Upper lobe of left lung (tissue), 6 donors: ENCODE measurements at places on chromosomes 7 and 10. TPM values are rescaled to one million over a fixed set of nuclear protein-coding genes. Genes with fewer than 3 reads are reported as not detected.

The POU6F2 gene
- total RNA-seq, result 0.22 TPM

The SPRN gene
- not detected for total RNA-seq

The MMP21 gene
- total RNA-seq, result 2.2 TPM

DNA sequence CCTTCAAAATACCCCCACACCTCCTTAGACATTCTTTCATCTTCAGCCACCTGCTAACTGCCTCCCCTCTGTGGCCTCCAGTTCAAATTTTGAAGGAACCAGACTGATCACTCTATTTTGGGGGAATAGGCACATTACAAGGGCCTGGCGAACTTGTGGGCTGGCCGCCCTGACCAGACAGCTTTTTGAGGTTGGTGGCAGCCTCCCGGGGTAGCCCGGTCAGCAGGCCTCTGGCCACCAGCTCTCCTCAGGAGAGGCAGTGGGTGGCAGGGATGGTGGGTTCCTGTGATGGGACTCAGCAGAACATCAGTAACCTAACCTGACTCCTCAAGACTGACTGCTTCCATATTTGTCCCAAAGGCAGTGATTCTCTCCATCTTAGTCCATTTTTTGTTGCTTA is 17.4 kb upstream of the EEPD1 start:
- H3K36me3 ChIP-seq, result no peaks in the 10 kb centered on the region
- H3K4me3 ChIP-seq, result no peak overlapping the region
- H3K4me1 ChIP-seq, result no peaks in the 10 kb centered on the region
- DNase-seq, result no peak
- H3K27ac ChIP-seq, result no peak overlapping the region

GRCh38 chr7:7786595-7786994 is 68.2 kb upstream of the RPA3 start:
- no peak overlapping the region for H3K4me3 ChIP-seq
- H3K36me3 ChIP-seq, result no peaks in the 10 kb centered on the region
- no peaks in the 10 kb centered on the region for H3K4me1 ChIP-seq
- no peaks in the 10 kb centered on the region for H3K27me3 ChIP-seq
- DNase-seq, result no peak

GRCh38 chr7:18520450-18521235 is 25.1 kb downstream of the HDAC9 start:
- no peaks in the 10 kb centered on the region for H3K27me3 ChIP-seq
- no peak for DNase-seq
- no peaks in the 10 kb centered on the region for H3K4me1 ChIP-seq
- H3K4me3 ChIP-seq, result no peak overlapping the region
- H3K27ac ChIP-seq, result no peak overlapping the region

- no peak for DNase-seq
- H3K4me3 ChIP-seq, result peak overlapping the region; percentile 96
- no peaks in the 10 kb centered on the region for H3K36me3 ChIP-seq
- H3K27me3 ChIP-seq, result no peaks in the 10 kb centered on the region
Observed at GRCh38 chr7:98107313-98107721, 655 bp downstream of the LMTK2 start.

DNA sequence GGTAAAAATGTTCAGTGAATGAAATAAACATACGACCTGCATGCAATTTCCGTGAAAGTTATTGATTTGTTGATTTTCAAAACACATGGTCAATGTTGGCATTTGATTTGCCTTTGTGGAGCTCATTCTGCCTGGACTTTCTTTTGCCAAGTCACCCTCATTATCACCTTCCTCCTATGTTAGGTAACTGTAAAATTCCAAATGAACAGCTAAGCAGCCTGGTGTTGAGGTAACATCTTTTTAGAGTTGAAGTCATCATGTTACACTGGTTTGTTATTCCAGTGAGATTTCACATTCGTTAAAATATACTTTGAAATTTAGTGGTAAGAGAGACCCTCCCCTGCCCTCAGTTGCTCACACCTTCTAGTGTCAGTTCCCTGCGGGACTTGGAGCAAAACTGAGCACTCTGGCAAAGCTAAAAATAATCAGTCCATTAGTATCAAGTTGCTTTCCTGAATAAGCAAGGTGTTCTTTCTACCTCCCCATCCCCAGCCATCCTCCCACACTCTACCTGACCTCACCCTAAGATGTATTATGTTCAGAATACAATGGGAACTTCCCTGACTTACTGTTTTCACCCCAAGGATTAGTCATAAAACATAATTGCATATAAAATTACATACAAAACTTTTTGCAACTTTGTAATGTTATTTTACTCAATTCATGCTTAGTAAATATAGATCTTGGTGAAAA is 283.3 kb upstream of the SEMA3A start:
- H3K36me3 ChIP-seq, result no peaks in the 10 kb centered on the region
- no peak overlapping the region for H3K4me3 ChIP-seq
- H3K27ac ChIP-seq, result no peak overlapping the region
- no peak for DNase-seq
- H3K27me3 ChIP-seq, result no peaks in the 10 kb centered on the region

DNA sequence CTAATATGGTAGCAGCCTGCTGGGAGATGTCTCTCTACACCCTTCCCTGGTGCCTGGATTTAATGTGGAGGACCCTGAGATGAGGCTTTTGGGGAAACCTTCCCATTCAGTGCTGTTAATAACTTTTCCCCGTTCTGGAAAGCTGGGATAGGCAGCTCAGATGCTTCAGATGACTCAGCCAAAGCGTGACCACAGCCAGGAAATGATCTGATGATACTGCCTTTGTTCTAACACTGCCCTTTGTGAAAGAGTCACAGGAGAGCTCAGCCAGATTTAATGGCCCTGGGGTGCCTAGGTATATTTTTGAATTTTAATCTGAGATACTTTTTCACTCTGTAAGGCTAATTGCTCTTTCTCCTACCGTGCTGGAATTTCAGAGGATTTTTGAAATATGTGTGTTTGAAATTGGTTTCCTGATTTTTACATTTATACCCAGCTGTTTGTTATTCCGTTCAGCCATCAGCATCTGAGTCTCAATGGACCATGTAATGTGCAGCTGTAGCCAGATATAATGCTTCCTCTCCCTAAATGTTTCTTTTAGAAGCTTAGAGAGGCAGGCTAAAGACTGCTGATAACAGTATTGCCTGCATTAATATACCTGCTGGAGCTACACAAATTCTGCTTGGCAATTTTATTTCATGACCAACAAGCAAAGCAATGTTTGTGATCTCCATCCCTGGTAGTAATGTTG is 17.8 kb downstream of the CELF2 start:
- no peak for DNase-seq
- no peaks in the 10 kb centered on the region for H3K36me3 ChIP-seq
- peaks cover 13% of the 10 kb centered on the region for H3K4me1 ChIP-seq
- H3K4me3 ChIP-seq, result no peak overlapping the region

DNA sequence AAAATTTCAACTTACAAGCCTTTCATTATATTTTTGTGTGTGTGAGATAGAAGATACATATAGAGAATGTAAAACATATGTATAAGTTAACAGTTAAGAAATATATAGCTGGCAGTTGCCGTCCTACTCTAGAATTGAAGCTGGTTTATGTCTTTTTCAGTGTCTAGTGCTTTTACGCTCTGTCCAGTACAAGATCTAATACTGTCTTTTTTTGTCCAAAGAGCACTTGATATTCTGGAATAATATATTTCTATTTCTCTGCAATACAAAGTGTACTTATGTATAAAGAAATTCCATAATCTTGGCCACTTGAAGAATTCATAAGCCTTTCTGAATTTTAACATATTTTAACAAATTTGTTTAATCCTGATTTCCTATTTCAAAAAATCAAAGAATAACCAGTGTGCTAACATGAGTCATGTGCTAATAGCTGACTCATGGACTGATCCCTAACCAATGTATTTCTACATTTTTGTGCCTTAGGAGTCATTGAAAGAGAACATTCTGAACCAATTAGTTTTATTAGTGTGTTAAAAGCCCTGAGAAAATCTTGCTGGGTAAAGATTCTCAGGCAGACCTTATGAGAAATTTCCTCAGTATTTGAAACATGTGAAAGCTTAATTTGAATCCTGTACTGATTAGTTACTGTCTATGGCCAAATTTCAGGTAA is 73.2 kb upstream of the CCAR1 start:
- no peak for DNase-seq
- no peaks in the 10 kb centered on the region for H3K4me1 ChIP-seq
- no peaks in the 10 kb centered on the region for H3K36me3 ChIP-seq

DNA sequence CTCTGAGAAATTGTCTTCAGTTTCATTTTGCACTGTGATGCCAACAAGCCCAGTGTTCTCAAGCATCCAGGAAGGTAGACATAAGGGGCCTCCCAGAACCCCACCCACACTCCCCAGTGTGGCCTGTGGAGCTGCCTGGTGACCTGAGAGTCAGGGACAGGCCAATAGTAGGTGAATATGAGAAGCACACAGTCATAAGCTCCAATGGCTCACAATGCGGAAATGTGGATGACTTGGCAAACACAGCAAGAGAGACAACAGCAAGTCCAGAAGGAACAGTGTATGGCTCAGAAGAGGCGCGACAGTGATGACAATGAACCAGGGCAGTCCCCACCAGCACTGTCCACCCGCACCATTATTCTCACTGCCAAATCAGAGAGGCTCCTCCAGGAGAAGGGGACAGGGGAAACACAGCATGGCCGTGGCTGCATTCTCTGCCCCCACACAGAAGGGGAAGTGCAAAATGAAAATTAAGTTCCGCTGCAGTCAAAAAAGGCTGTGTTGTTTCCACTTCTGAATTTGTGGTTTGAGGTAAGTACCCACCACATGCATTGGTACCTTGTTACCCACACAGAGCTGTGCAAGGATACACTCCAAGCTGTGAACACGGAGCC is 419.8 kb downstream of the GRID1 start:
- DNase-seq, result no peak
- no peaks in the 10 kb centered on the region for H3K4me1 ChIP-seq
- no peaks in the 10 kb centered on the region for H3K27me3 ChIP-seq
- no peaks in the 10 kb centered on the region for H3K36me3 ChIP-seq
- H3K4me3 ChIP-seq, result no peak overlapping the region
- no peak overlapping the region for H3K27ac ChIP-seq

DNA sequence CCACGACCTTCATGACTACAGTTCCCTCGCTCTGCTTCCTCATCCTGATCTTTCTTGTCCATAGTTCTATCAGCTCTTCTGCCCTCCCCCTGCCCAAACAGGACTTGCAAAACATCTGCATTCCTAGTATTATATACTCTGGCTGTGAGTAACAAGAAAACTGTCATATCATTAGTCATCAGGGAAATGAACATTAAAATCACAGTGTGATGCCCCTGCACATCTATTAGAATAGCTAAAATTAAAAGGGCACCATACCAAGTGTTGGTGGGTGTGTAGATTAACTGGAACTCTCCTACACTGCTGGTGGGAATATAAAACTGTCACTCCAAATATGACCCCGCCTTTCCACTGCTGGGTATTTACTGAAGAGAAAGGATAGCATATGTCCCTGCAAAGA is 141.8 kb downstream of the C7orf25 start:
- no peaks in the 10 kb centered on the region for H3K36me3 ChIP-seq
- no peaks in the 10 kb centered on the region for H3K4me1 ChIP-seq
- DNase-seq, result no peak
- no peak overlapping the region for H3K4me3 ChIP-seq
- no peaks in the 10 kb centered on the region for H3K27me3 ChIP-seq
- H3K27ac ChIP-seq, result no peak overlapping the region

- DNase-seq, result no peak
- no peaks in the 10 kb centered on the region for H3K36me3 ChIP-seq
- no peak overlapping the region for H3K27ac ChIP-seq
- no peaks in the 10 kb centered on the region for H3K4me1 ChIP-seq
Observed at GRCh38 chr7:46178661-46179060, 257.6 kb upstream of the IGFBP3 start.

DNA sequence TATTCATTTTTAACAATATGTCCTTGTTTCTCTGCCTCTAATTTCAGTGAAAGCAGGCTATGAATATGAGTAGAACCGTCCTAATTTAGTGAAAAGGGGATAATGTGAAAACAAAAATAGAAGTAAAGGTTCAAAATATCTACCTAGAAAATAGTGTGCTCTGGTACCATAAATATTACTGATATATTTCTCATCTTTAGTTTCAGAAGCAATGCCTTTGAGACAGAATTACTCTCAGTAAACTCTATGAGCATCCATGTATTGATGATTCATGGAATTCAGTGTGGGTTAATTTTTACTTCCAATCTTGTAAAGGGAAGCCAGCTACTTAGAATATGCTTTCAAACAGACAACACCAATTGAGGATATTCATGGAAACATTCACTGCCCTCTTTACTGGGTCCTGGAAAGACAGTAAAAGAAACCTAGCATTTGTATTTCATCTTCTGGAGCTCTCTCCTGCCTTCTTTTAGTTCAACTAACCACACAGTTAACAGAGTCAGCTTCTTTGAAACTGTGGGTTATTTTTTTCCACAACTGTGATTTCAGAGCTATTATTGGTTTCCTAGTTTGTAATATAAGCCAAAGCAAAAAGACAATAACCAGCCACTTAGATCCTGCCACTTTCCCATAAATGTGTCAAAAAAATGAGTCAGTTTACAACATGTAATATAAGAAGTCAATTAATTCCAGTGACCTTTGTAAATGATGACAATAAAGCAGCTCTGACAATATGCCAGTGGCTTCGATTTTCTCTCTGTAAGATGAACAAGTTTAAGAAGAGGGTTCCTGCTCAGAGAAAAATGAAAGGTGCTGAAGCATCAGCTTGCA is 1.7 kb downstream of the LRRN3 start:
- no peak overlapping the region for H3K27ac ChIP-seq
- H3K4me3 ChIP-seq, result peak overlapping the region; percentile 37
- H3K36me3 ChIP-seq, result no peaks in the 10 kb centered on the region
- H3K4me1 ChIP-seq, result no peaks in the 10 kb centered on the region
- no peaks in the 10 kb centered on the region for H3K27me3 ChIP-seq
